ENCODE measurements at places on chromosomes 13 and 19. TPM values are rescaled to one million over a fixed set of nuclear protein-coding genes. Genes with fewer than 3 reads are reported as not detected.
A peak's percentile ranks its signal among the peaks of the same experiment; 100 is the strongest.

GRCh38 chr19:55478364-55478763 lies 1.9 kb downstream of the ZNF628 start:
- DNase-seq: no peak

DNA sequence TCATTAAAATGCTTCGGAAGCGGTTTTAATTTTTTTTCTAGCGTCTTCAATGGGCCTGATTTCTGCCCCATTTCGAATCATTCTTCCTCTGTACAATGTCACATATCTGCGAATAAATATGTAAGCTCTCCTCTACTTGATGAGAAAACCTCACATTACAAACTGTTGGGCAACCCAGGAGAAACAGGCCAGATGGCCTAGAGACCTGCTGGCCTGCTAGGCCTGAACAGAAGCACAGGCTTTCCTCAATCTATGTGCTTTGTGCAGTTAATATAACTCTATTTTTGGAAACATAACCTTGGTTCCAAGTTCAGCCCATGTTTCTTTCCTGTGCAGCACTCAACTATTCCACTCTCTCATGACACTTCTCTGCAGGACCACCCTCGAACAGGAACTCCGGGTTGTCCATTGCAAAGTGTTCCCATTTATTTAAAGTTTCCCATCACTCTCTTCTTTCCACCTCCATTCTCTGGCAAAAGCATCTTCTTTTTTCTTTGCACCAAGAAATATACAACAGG lies 42.0 kb downstream of the DCLK1 start:
- peak; percentile 81 for DNase-seq

- DNase-seq: no peak
Observed at GRCh38 chr13:59358014-59358413, 805.7 kb downstream of the DIAPH3 start.

GRCh38 chr13:28618230-28618994 lies 40.5 kb upstream of the POMP start:
- DNase-seq: no peak

DNA sequence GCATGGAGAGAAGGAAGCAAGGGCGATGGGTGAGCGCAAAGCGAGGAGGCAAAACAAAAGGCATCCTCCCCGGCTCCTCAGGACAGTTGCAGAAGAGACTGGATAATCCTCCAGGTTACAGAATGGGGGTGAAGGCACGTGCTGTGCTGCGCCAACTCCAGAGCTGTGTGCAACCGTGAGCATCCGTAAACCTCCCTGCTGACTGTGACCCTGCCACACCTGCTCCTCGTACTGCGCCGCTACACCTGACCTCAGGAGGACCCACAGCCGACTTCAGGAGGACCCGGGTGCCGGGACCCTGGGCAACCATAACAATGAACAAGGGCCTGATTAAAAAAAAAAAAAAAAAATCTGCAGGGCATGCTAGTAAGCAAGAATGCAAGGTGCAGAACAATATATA lies 68.7 kb downstream of the SLC7A1 start:
- DNase-seq: no peak

The GRK1 gene
- 0.16 TPM for polyA plus RNA-seq

- peak; percentile 79 for DNase-seq
Observed at GRCh38 chr13:114059946-114060860, 72.2 kb downstream of the RASA3 start.

GRCh38 chr13:51767100-51767499 lies 36.9 kb downstream of the DHRS12 start:
- no peak for DNase-seq

- no peak for DNase-seq
Observed at GRCh38 chr19:50770888-50771287, 624 bp downstream of the GPR32 start.

The ARHGEF7 gene
- 56.4 TPM for polyA plus RNA-seq

The ZNF667 gene
- 11.4 TPM for polyA plus RNA-seq

GRCh38 chr13:43514311-43514710 lies 272.5 kb downstream of the ENOX1 start:
- DNase-seq: peak; percentile 91

The LILRA1 gene
- 0.30 TPM for polyA plus RNA-seq

DNA sequence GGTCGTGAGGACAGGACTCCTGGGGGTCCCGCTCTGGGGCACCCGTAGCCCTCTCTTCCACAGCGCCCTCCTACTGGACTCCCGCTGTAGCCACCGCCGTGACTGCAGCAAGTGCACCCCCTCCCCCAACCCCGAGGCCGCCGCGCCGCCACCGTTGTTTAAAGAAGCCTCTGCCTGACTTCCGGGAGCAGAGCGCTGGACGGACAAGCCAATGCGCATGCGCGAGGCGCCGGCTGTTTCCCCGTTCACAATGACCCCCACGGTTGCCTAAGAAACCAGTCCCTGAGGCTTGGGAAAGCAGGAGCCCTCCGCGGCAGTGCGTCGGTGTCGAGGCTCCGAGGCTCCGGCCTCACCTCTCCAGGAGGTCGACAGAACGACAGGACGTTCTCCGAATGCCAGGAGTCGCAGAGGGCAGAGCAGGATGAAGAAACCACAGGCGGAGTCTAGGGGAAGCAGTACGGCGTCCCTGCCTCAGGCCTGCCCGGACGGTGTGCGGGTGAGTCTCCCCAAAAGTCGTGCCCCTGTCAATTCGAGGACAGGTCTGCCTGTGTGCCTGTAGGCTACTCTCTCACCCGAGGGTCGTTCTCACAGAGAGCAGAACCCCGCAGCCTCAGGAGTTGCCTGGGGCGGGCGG lies 70.5 kb upstream of the ZNF420 start:
- peak; percentile 64 for DNase-seq

DNA sequence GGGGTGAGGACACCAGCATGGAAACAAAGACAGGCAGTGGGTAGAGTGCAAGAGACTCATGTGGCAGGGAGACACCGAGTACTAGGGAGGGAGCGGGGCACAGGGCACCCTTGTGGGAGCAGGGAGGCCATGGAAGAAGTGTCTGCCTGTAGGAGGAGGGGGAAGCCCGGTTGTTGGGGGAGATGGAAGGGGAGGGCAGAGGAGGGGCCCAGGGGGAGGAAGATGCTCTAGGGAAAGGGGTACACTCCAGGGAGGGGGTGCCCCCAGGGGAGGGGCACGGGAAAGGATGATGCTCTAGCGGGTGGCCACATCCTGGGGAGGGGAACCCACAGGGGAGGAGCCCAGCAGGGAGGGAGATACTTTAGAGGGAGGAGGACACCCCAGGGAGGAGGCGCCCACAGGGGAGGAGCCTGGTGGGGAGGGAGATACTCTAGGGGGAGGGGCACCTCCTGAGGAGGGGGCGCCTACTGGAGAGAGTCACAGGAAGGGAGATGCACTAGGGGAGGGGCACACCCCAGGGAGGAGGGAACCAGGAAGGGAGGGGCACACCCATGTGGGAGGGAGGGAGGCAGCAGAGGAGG lies 24.9 kb downstream of the CPAMD8 start:
- DNase-seq: no peak

DNA sequence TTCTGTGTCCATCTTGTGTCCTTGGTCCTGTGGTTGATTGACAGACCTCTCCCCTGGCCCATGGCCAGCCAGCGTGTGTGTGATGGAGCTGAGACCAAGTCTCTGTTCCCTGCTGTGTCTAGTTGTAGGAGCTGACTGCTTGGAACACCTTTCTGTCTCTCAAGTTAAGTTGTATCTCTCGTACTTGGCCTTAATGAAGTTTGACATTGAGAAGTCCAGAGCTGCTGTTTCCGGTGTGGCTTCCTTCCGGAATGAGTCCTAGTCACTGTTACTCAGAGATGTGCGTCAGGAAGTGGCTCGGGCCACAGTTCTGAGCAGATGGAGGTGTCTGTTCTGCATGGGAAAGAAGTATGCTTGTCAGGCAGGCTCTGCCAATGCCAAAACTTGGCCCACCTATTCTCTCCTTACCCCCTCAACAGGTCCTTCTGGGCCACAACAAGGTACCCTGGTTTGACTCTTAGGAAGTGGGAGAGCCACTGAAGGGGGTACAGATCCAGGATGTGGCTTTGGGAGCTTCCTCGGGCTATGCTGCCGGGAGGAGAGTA lies 54.3 kb downstream of the GATAD2A start:
- peak; percentile 60 for DNase-seq

The LRFN3 gene
- 12.4 TPM for polyA plus RNA-seq

The CGB1 gene
- not detected for polyA plus RNA-seq

- no peak for DNase-seq
Observed at GRCh38 chr13:87678372-87678752, 7.2 kb downstream of the SLITRK5 start.

DNA sequence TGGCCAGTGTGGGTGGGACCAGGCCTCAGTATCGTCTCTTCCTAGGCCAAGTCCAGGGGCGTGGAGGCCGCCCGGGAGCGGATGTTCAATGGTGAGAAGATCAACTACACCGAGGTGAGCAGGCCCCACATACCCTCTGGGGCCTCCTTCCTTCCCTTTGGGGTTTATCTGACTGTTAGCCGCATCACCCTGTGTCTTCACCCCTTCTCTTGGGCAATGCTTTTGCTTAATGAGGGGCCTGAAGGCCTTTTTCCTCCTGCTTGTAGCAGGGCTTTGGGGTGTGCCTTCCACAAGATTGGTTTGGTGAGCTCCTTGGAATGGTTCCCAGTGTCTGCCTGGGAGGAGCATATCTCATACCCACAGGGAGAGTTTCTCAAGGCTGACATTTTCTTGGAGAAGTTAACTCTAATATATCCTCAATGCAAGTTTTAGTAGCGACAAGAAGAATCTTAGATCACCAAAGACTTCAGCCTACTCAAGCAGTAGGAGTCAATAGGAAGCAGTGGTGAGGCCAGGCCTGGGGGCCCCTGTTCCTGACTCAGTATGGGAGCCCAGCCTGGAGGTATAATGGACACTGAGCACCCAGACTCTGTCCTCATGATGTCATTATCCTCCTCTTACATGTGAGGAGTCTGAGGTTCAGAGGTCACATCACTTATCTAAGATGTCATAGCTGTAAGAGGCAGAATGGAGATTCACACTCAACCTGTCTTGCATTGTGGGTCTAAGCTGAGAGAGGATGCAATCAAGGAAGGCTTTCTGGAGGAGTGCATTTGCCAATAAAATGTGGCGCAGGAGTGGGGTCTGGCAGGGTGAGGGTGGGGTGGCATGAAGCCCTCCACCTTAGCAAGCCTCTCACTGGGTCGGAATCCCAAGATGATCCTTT lies 2.0 kb downstream of the GPI start:
- no peak for DNase-seq

The SCGB2B2 gene
- 0.28 TPM for polyA plus RNA-seq

GRCh38 chr13:76719955-76720354 lies 166.2 kb downstream of the KCTD12 start:
- DNase-seq: no peak

DNA sequence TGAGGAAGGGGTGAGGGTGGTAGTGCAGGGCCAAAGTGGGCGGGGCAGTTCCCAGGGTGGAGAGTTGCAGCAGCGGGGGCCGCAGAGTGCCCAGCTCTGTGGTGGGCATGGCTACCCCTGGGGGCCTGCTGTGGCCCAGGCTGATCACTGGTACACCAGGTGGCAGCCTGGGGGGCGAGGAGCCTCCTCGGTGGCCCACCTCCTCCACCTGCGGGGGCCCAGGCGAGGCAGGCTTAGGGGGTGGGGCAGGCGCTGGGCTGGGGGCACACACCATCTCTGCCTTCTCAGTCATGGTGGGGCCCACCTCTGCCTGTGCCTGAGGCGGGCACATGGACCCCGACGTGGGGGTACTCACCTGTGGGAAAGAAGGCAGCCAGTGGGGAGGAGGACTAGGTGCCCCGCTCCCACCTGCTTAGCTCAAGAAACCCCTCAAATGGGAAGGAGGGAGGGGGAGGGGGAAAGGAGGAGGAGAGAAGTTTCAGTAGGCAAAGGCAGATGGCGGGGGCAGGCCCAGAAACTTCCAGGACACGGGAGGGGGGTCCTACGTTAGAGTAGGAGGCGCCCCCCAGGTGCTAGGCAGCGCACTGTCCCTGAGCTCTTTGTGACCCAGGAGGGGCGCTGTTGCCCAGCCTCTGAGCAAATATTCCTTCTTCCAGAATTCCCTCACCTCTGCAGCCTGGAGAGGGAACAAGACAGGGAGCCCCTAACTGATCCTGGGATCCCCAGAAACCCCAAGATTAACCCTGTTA lies 1.6 kb downstream of the LYL1 start:
- DNase-seq: no peak

GRCh38 chr19:4550018-4550417 lies 9.5 kb downstream of the SEMA6B start:
- no peak for DNase-seq

GRCh38 chr19:32171719-32172151 lies 173.7 kb upstream of the ZNF507 start:
- DNase-seq: no peak

The ZNF567 gene
- 6.3 TPM for polyA plus RNA-seq

Data from muscle of leg (tissue), 16 donors.